ENCODE measurements at places on chromosomes 1 and 21. TPM values are rescaled to one million over a fixed set of nuclear protein-coding genes. Genes with fewer than 3 reads are reported as not detected.

- H3K4me1 ChIP-seq = peaks cover 7% of the 10 kb centered on the region
- DNase-seq = peak; percentile 59
- H3K4me3 ChIP-seq = no peak overlapping the region
- no peaks in the 10 kb centered on the region for H3K27me3 ChIP-seq
- H3K36me3 ChIP-seq = no peaks in the 10 kb centered on the region
- H3K27ac ChIP-seq = peak overlapping the region; percentile 37
Observed at GRCh38 chr1:54070171-54070837, 16.9 kb downstream of the TCEANC2 start.

DNA sequence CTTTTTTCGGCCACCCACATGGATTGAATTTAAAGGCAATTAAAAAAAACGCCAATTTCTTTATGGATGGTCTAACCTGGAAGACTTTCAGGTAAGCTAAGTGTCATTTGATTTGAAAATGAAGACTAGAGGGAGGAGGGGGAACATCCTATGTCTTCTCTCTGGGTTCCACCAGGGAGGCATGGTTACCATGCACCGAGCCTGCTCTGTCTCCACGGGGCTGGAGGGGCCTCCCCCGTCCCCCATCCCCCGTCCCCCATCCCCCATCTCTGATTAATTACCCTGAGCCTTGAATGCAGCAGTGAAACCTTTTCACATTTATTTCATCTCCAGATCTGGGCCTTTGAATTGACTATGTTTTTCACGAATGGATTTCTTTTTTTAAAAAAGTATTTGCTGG is 135.1 kb downstream of the TLR5 start:
- peaks cover 33% of the 10 kb centered on the region for H3K36me3 ChIP-seq
- H3K4me1 ChIP-seq = peaks cover 31% of the 10 kb centered on the region

Gene MRAP
- not detected for total RNA-seq

Gene MARK1
- total RNA-seq = 8.7 TPM

DNA sequence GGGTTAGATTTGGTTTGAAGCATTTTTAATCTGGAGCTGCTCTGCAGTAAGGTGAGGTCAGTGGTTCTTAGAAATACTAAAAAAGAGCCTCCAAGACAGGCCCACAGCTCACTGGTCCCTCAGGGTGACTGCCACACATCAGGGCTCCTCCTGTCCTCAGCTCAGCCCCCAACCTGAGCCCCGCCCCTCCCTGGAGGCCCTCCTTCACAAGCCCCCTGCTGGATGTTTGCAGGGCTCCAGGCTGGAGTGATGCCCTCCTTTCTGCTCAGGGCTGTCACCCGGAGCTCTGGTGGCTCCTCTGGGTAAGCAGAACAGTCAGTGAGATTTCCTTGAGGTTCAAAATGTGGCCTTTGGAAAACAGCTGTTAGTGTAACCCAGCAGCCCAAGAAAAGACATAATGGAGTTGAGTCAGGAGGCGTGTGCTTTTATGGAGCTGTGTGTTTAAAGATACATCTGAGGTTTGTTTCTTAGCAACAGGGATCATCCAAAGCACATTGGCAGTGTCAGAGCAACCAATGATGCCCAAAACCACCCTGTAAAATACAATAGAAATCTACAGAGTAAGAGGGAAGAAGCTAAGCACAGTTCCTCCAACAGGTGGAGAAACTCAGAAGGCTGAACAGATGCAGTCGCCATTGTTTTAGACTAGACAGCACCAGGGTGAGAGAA is 21.4 kb downstream of the STUM start:
- no peak overlapping the region for H3K27ac ChIP-seq
- peak; percentile 49 for DNase-seq
- H3K4me1 ChIP-seq = 0 out of 2 replicates have a peak, but pooled peaks cover 3% of the 10 kb centered on the region
- H3K36me3 ChIP-seq = no peaks in the 10 kb centered on the region
- H3K27me3 ChIP-seq = no peaks in the 10 kb centered on the region
- H3K4me3 ChIP-seq = no peak overlapping the region

GRCh38 chr1:54474310-54475251 is 68.4 kb upstream of the SSBP3 start:
- H3K4me3 ChIP-seq = peak overlapping the region; percentile 51
- no peaks in the 10 kb centered on the region for H3K36me3 ChIP-seq
- peak; percentile 66 for DNase-seq
- H3K4me1 ChIP-seq = peaks cover 15% of the 10 kb centered on the region
- H3K27me3 ChIP-seq = peaks cover 9% of the 10 kb centered on the region
- H3K27ac ChIP-seq = no peak overlapping the region

- H3K27ac ChIP-seq = no peak overlapping the region
- H3K4me3 ChIP-seq = no peak overlapping the region
- no peaks in the 10 kb centered on the region for H3K36me3 ChIP-seq
- no peaks in the 10 kb centered on the region for H3K27me3 ChIP-seq
- DNase-seq = no peak
Observed at GRCh38 chr1:116740746-116741145, 13.5 kb upstream of the CD2 start.

Gene FPGT
- total RNA-seq = 11.1 TPM

- DNase-seq = no peak
- H3K27ac ChIP-seq = no peak overlapping the region
- H3K27me3 ChIP-seq = no peaks in the 10 kb centered on the region
- no peak overlapping the region for H3K4me3 ChIP-seq
Observed at GRCh38 chr1:53804791-53805505, 33.1 kb downstream of the NDC1 start.

- H3K27ac ChIP-seq = no peak overlapping the region
- H3K36me3 ChIP-seq = no peaks in the 10 kb centered on the region
- peaks cover 2% of the 10 kb centered on the region for H3K4me1 ChIP-seq
- H3K27me3 ChIP-seq = no peaks in the 10 kb centered on the region
Observed at GRCh38 chr21:35652872-35653271, 407.5 kb downstream of the SETD4 start.

DNA sequence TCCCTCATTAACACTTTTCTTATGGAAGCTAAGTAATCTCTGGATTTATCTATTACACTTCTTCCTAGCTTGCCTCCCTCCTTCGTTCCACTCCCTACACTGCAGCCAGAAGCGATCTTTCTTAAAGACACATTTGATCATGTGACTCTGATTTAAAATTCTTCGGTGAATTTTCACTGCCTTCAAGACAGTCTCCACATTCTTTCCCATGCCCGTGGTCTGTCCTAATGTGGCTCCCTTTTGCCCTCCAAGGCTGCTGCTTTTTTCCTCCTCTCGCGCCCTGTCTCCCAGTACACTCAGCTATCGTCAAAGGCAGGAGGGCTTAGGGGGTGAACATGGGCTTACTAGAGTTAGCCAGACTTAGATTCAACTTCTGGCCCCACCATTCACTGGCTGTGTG is 64.4 kb downstream of the SDCCAG8 start:
- no peaks in the 10 kb centered on the region for H3K36me3 ChIP-seq
- H3K27me3 ChIP-seq = no peaks in the 10 kb centered on the region
- no peak overlapping the region for H3K4me3 ChIP-seq
- no peak overlapping the region for H3K27ac ChIP-seq

Gene PPP1R15B
- 71.4 TPM for total RNA-seq

DNA sequence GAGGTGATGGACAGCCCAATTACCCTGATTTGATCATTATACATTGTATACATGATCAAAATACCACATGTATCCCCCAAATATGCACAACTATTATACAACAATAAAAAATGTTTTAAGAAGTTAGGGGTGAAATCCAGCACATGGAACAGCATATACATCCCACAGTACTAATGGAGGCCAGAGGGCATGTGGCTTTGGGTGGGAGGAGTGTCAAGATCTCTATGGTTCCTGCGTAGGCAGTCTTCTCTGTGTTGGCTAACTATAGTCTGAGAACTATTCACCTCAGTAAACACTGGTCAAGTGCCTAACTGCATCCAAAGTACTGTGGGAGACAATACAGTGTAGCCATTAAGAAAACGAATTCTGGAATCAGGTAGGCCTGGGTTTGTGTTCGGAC is 74.1 kb downstream of the GADD45A start:
- no peaks in the 10 kb centered on the region for H3K27me3 ChIP-seq
- H3K4me3 ChIP-seq = no peak overlapping the region
- no peaks in the 10 kb centered on the region for H3K36me3 ChIP-seq

GRCh38 chr1:39825432-39825941 is 36.8 kb upstream of the BMP8B start:
- H3K4me3 ChIP-seq = no peak overlapping the region
- H3K4me1 ChIP-seq = peaks cover 11% of the 10 kb centered on the region
- H3K36me3 ChIP-seq = no peaks in the 10 kb centered on the region
- H3K27ac ChIP-seq = no peak overlapping the region
- DNase-seq = no peak

- 0 out of 2 replicates have a peak, but pooled peaks cover 2% of the 10 kb centered on the region for H3K4me1 ChIP-seq
- H3K36me3 ChIP-seq = no peaks in the 10 kb centered on the region
- no peak overlapping the region for H3K27ac ChIP-seq
- no peak overlapping the region for H3K4me3 ChIP-seq
Observed at GRCh38 chr1:89519779-89520358, 4.8 kb upstream of the LRRC8B start.

DNA sequence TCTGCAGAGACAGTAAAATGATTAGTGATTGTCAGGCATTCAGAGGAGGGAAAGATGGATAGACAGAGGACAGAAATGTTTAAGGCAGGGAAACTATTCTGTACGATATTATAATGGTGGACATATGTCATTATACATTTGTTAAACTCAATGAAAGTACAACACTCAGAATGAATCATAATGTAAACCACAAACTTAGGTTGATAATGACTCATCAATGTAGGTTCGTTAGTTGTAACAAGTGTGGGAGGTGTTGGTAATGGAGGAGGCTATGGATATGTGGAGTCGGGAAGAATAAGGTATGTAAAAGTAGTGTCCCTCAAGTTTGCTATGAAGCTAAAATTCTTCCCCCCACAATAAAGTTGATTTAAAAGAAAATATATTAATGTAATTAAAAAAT is 455.0 kb downstream of the BRINP3 start:
- no peak overlapping the region for H3K27ac ChIP-seq
- no peak overlapping the region for H3K4me3 ChIP-seq
- no peaks in the 10 kb centered on the region for H3K36me3 ChIP-seq
- H3K4me1 ChIP-seq = no peaks in the 10 kb centered on the region
- H3K27me3 ChIP-seq = no peaks in the 10 kb centered on the region

GRCh38 chr1:165717918-165718515 is 19.7 kb upstream of the ALDH9A1 start:
- no peaks in the 10 kb centered on the region for H3K27me3 ChIP-seq
- H3K4me1 ChIP-seq = 0 out of 2 replicates have a peak, but pooled peaks cover 2% of the 10 kb centered on the region
- peak; percentile 23 for DNase-seq
- H3K4me3 ChIP-seq = no peak overlapping the region

- peaks cover 13% of the 10 kb centered on the region for H3K4me1 ChIP-seq
- DNase-seq = no peak
- no peaks in the 10 kb centered on the region for H3K36me3 ChIP-seq
- H3K27ac ChIP-seq = no peak overlapping the region
Observed at GRCh38 chr1:19458815-19459417, 26.4 kb downstream of the CAPZB start.

Gene PROX1
- total RNA-seq = 18.4 TPM

Gene PADI1
- total RNA-seq = 0.06 TPM

Gene ANGPTL3
- total RNA-seq = not detected

GRCh38 chr1:205591522-205592351 is 40.1 kb downstream of the ELK4 start:
- H3K36me3 ChIP-seq = no peaks in the 10 kb centered on the region
- H3K27me3 ChIP-seq = no peaks in the 10 kb centered on the region
- peak; percentile 80 for DNase-seq

Gene S100B
- total RNA-seq = 0.25 TPM

GRCh38 chr1:168623831-168624230 is 47.4 kb downstream of the XCL1 start:
- H3K36me3 ChIP-seq = no peaks in the 10 kb centered on the region
- no peak overlapping the region for H3K27ac ChIP-seq
- DNase-seq = no peak
- no peak overlapping the region for H3K4me3 ChIP-seq
- H3K4me1 ChIP-seq = peaks cover 14% of the 10 kb centered on the region

Gene AMY1A
- total RNA-seq = not detected

Data from SJCRH30 (cell line).